ENCODE measurements at places on chromosomes 12 and 14. TPM values are rescaled to one million over a fixed set of nuclear protein-coding genes. Genes with fewer than 3 reads are reported as not detected.

- no peak for ATAC-seq
These were observed 152.0 kb downstream of the KCNA5 start for GRCh38 chr12:5195691-5196090.

DNA sequence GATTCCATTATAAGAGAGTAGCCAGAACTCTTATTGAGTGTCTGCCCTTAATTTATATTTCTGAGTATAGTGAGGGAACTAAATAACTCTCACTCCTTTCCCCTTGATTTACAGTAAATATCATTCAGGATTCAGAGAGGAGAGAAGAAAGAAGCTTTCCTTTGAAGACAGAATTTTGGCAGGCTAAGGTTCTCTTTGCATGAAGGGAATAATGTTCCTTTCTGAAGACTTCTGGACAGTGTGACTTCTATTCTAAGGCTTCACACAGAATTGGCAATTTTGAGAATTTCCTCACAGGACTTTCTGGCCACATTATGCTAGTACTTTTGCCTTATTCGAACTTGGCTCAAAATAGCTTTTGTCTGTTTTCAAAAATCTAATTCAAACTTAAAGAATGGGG is 352.2 kb upstream of the FBXO33 start:
- ATAC-seq = no peak

GRCh38 chr12:49039421-49040363 is 20.9 kb downstream of the KMT2D start:
- no peak for ATAC-seq

DNA sequence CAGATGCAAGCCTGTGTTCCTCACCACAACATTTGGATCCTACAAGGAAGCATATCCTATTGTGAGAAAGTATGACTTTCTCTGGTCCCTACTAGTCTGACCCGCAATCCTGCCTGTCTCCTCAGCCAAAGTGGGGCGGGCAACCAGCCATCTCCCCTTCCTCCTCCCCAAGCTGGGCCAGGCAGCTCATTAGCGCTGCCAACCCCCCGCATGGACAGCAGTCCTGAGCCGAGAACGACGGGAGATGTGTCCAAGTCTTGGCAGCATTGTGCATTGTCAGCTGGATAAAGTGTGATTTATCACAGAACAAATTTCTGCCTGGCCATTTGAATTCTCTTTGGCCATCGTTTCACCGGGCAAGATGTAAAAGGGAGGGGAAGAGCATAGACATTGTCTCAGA is 139.4 kb downstream of the SLC15A4 start:
- no peak for ATAC-seq

- ATAC-seq = no peak
These were observed 139.8 kb downstream of the TMTC2 start for GRCh38 chr12:82826505-82826904.

- no peak for ATAC-seq
These were observed 64.2 kb upstream of the FOXN3 start for GRCh38 chr14:89481196-89481595.

- ATAC-seq = no peak
These were observed 73.7 kb upstream of the DBX2 start for GRCh38 chr12:45124485-45125155.

DNA sequence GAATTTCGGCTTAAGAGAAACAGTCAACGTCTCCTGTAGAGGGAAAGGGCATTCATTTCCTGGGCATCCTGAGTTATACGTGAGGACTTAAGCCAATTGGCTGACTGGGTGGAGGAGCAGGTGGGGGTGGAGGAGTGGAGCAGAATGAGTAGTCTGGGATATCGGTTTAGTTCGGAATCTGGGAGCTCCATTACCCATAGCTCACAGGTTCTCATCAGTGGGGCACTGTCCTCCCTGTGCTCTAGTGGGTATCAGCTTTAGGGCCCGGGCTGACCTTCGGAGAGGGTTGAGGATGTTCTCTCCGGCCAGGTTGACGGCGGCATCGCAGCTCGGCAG is 704 bp downstream of the SDR39U1 start:
- ATAC-seq = peak; percentile 24

DNA sequence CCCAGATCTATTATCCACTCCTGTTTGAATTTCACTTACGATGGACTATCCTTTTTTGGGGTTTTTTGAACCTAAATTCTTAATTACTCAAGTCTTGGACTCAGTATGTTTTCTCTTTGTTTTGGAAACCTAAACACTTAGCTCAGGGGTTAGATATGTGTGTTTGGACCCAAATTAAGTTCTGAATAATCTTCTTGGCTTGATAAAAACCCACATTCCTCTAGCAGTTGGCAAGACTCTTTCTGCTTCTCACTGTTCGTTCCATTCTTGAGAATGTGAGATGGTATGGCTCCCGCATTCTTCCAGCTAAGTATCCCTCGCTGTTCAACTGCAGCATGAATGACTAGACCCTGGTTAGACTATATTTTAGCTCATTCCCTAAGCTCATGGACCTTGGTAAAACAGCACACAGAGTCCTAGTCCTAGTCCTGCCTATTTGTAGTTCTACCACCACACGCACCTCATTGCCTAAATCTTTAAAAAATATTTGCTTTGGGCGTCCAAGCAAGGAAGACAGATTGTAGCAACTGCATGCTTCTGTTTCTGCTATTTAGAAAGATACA is 860.0 kb downstream of the RPS29 start:
- no peak for ATAC-seq

DNA sequence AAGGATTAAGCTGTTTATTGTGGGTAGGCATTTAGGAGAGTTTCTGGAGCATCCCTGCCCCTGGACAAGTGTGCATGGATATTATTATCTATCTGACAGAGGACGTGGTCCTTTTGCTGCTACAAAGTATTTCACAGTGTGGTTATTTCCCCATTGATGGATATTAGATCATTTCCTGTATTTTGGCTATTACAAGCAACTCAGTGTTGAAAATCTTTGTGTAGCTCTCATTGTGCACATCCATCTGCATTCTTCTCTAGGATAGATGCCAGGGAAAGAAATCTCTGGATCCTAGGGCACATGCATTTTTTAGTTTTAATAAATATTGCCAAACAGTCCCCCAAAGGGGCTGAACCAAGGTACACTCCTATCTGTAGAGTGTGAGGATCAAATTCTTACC is 154.3 kb upstream of the SRRM4 start:
- no peak for ATAC-seq

DNA sequence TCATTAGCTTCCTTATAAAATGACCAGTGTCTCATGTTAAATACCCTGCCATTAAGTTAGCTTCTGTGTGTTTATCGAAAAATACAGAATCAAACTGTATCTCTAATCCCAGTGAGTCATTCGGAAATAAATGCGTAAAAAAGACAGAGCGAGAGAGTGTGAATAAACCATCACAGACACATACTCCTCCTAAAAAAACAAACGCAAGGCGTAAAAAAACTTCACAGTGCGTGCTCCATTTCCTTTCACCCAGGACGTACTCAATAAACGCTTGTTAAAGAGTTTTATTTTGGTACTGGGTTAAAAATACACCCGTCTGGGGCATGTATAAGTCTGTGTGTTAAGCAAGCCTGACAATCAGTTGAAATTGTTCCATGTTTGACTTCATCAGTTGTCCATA is 58.8 kb upstream of the ISM2 start:
- ATAC-seq = no peak

- ATAC-seq = no peak
These were observed 3.9 kb upstream of the KRT79 start for GRCh38 chr12:52837781-52838608.

- ATAC-seq = peak; percentile 28
These were observed 45.2 kb upstream of the C14orf132 start for GRCh38 chr14:95993768-95994592.

Gene SLC39A2
- 15.7 TPM for total RNA-seq

Gene KANSL2
- total RNA-seq = 23.3 TPM

Gene LTB4R2
- 82.9 TPM for total RNA-seq

All from esophagus mucosa (tissue), 1 donor.